Hindlimb muscle (tissue), 1 donor: ENCODE measurements at places on chromosomes 7 and 10.

DNA sequence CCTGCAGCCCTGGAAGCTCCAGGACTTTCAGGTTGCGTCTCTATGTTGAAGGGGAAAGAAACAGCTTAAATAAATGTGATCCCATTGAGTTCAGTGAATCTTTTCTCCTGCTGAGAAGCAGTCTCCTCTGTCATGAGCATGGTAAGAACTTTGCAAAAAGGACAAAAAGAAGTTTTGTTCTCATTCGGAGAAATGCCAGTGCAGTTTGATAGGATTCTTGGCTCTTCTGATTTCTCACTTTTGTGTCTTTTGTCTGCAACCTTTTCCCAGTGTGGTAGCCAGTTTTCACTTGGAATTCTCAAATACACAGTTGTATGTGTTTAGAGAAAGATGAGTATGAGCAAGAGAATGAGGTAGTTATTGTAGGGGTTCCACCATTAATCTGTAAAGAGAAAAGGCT is 64.3 kb downstream of the AP3M1 start:
- no peak for DNase-seq

DNA sequence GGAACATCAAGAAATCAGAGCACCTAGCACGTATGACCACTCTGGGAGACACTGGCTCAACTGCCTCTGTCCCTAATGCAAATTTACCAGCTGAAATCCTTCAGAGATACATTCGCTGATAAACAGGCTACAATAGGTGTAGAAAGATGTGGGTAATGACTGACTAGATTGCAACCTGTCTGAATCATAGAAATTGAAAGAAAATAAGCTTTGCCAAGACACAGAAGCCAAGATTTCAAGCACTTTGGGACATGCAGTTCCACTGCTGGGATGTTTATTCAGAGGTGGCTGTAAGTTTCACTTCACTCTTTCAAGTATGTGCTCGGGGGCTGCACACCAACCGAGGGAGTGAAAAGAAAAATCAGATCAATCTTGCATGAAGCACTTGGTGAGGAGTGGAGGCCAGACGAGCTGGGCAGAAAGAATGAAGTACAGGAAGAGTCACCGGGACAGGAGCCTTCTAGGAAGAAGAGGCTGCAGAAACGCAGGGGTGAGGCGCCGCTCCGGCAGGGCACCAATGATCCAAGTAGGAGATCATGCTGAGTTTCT is 276.7 kb downstream of the PARD3 start:
- DNase-seq: no peak

GRCh38 chr7:46886669-46887374 is 695.1 kb downstream of the TNS3 start:
- no peak for DNase-seq

- no peak for DNase-seq
These were observed 1.9 kb upstream of the FAM170B start for GRCh38 chr10:49135575-49136313.

- DNase-seq: no peak
These were observed 64.6 kb downstream of the TSPAN12 start for GRCh38 chr7:120793213-120793936.

GRCh38 chr7:44195889-44196288 is 4.9 kb upstream of the YKT6 start:
- DNase-seq: no peak
